HCT116 (cell line): ENCODE measurements at places on chromosomes 6 and 20. TPM values are rescaled to one million over a fixed set of nuclear protein-coding genes. Genes with fewer than 3 reads are reported as not detected.

ANGPT4 gene
- not detected for total RNA-seq

POU5F1 gene
- 1.9 TPM for total RNA-seq

PROKR2 gene
- not detected for total RNA-seq

RAD21L1 gene
- total RNA-seq = 0.17 TPM

GRCh38 chr6:636488-636887 is 20.4 kb downstream of the HUS1B start:
- no peak overlapping the region for H3K4me3 ChIP-seq
- H3K4me1 ChIP-seq = no peaks in the 10 kb centered on the region
- H3K27me3 ChIP-seq = no peaks in the 10 kb centered on the region
- H3K36me3 ChIP-seq = no peaks in the 10 kb centered on the region; the same call in none of the 2 replicates
- no peak overlapping the region for H3K27ac ChIP-seq

DNA sequence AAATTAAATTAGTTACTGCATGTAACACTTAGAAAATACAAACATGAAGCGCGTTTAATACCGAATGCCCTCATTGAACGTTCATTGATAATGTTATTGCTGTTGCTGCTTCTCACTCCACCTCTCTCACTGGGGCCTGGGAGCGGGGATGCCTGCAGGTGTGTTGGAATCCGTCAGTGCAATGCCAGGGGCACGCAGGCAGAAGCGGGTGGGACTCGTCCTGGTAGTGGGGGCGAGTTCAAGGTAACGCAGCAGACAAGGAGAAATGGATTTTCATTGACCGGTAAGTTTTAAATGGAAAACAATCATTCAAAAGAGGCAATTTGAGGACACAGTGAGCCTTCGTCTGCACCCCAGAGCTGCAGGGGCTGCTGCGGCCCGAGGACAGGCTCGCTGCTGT is 71.2 kb upstream of the AFDN start:
- H3K4me3 ChIP-seq = no peak overlapping the region
- DNase-seq = no peak
- H3K27ac ChIP-seq = no peak overlapping the region

DNA sequence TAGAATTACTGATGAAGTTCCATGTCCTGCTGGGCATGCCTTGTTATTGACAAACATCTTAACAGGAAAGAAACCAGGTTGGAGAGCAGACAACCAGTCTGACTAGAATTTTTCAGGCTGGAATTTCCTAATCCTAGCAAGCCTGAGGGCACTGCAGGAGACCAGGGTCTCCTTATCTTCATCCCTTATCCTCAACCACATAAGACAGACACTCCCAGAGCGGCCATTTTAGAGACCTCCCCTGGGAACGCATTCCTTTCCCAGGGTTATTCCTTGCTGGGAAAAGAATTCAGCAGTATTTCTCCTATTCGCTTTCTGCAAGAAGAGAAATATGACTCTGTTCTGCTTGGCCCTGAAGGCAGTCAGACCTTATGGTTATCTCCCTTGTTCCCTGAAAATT is 803.7 kb downstream of the GRIK2 start:
- no peaks in the 10 kb centered on the region for H3K4me1 ChIP-seq
- no peaks in the 10 kb centered on the region for H3K27me3 ChIP-seq
- H3K4me3 ChIP-seq = no peak overlapping the region
- no peak overlapping the region for H3K27ac ChIP-seq
- no peaks in the 10 kb centered on the region for H3K36me3 ChIP-seq
- no peak for DNase-seq

DNA sequence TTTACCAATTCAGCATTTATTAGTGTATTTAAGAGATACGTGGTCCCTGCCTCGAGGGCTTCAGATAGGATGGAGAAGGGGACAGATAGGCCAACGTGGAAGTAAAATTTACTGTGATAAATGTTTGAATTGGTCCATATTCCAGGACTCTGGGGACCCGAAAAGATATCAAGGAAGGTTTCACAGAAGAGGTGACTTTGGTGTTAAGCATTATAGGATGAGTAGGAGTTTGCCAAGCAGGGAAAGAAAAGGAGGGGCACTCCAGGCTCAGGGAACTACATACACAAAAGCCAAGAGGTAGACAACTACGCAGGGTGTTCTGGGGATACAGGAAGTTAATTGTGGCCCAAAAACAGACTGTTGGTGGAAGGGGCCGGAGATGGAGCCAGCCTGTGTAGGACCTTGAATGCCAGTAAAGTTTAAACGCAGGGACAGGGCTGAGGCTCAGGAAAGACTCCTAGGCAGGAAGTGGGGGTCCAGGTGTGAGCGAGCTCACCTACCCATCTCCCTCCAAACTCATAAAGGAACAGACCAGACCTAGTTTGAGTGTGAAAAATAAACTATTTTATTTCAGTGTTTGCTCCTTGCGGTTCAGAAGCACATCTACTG is 37.0 kb downstream of the TGM2 start:
- peaks cover 33% of the 10 kb centered on the region for H3K4me1 ChIP-seq
- DNase-seq = no peak
- no peak overlapping the region for H3K4me3 ChIP-seq
- H3K36me3 ChIP-seq = no peaks in the 10 kb centered on the region
- no peak overlapping the region for H3K27ac ChIP-seq
- no peaks in the 10 kb centered on the region for H3K27me3 ChIP-seq

DNA sequence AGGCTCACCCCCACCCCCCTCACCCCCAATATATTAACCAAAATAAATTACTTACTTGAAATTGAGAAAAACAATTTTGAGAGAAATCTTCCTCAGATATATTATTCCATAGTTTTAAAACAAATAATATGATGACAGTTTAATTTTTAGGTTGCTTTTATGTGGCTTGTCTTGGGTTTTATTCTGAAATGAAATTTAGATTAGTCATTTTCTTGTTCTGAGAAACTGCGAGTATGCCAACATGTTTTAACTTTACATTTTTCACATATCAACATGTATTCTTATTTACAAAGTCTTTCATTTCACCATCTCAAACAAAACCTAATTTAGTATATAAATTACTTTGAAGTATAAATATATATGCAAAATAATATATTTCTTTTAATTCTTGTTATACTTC is 11.1 kb downstream of the REV3L start:
- peaks cover 13% of the 10 kb centered on the region for H3K4me1 ChIP-seq
- DNase-seq = no peak
- H3K4me3 ChIP-seq = no peak overlapping the region
- H3K27me3 ChIP-seq = no peaks in the 10 kb centered on the region
- no peak overlapping the region for H3K27ac ChIP-seq

DNA sequence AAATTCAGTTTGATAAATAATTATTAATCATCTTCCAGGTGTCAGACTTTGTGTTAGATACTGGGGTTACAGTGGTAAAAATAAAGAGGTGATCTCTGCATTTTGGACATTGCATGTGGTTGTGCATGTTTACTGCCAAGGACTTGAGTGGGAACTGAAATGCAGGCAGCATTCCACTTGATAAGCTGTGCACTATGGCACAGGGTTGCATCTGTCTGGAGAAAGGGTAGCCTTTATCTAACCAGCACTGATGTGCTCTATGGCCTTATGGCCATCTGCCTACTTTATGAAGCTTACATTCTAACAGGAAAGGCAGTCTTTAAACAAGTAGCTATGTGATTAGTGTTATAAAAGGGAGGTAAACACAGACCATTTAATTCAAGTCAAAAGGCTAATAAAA is 53.0 kb upstream of the MLIP start:
- H3K36me3 ChIP-seq = no peaks in the 10 kb centered on the region
- H3K4me3 ChIP-seq = no peak overlapping the region
- no peak for DNase-seq
- no peak overlapping the region for H3K27ac ChIP-seq

DNA sequence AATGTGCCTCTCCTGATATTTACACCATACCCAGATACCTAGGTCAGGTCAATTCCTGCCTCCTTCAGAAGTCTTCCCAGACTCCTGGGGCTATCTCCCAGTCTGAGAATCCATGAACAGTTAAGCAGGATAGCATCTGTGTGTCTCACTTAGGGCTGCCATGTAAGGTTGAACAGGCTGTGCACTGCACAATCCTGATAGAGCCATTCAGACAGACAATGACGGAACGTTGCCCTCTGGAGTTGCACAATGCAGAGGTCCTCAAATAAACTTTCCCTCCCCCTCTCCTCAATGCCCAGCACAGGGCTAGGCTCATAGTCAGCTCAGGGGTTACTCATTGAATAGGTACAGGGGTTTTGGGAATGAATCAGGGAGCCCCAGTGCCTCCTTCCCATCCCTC is 89.7 kb downstream of the CD40 start:
- H3K4me1 ChIP-seq = peaks cover 46% of the 10 kb centered on the region
- H3K27ac ChIP-seq = peak overlapping the region; percentile 61
- DNase-seq = no peak

DNA sequence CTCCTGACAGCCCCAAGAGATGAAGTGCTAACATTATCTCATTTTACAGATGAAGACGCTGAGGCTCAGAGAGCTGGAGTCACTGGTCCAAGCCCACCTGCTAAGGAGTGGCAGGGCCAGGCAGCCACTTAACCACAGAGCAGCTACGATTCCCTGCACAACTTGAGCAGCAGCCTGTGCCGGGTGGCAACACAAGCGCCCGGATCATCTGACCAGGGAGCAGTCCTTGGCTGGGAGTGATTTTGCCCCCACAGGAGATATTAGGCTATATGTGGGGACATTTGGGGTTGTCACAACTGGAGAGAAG is 93.2 kb upstream of the PTPN1 start:
- no peak overlapping the region for H3K27ac ChIP-seq
- no peak for DNase-seq
- no peaks in the 10 kb centered on the region for H3K36me3 ChIP-seq
- no peaks in the 10 kb centered on the region for H3K27me3 ChIP-seq
- peaks cover 22% of the 10 kb centered on the region for H3K4me1 ChIP-seq

GRCh38 chr20:63096681-63097335 is 90.0 kb upstream of the BHLHE23 start:
- peaks cover 5% of the 10 kb centered on the region for H3K4me1 ChIP-seq
- no peak overlapping the region for H3K27ac ChIP-seq
- no peak for DNase-seq
- H3K36me3 ChIP-seq = no peaks in the 10 kb centered on the region

GRCh38 chr6:170147832-170148708 is 142.8 kb downstream of the DLL1 start:
- H3K27me3 ChIP-seq = no peaks in the 10 kb centered on the region
- H3K36me3 ChIP-seq = no peaks in the 10 kb centered on the region
- peaks cover 10% of the 10 kb centered on the region for H3K4me1 ChIP-seq
- no peak for DNase-seq
- H3K27ac ChIP-seq = no peak overlapping the region

DNA sequence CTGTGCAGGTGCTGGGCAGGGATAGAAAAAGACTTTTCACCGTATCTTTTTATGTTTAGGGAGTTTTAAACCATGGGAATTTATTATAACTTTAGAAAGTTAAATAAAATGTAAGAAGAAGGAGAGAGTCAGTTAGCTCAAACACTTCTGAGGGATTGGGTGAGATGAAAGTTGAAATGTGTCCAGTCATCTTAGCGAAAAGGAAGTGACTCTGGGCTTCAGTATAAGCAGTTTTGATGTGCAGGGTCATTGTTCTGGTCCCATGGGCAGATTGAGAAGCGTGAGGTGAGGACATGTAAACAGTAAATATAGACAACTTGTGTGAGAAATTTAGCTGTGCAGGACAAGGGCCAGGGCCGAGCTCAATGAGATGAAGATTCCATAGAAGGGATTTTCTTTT is 66.9 kb downstream of the TOX2 start:
- no peak overlapping the region for H3K27ac ChIP-seq
- H3K27me3 ChIP-seq = no peaks in the 10 kb centered on the region
- H3K36me3 ChIP-seq = no peaks in the 10 kb centered on the region
- no peak for DNase-seq
- no peak overlapping the region for H3K4me3 ChIP-seq
- peaks cover 5% of the 10 kb centered on the region; the same call in 1 of the 2 replicates for H3K4me1 ChIP-seq
